ENCODE measurements at places on chromosomes 1 and 21.
A peak's percentile ranks its signal among the peaks of the same experiment; 100 is the strongest.

- no peak for DNase-seq
These were observed 78.4 kb upstream of the DIRAS3 start for GRCh38 chr1:68128820-68129219.

DNA sequence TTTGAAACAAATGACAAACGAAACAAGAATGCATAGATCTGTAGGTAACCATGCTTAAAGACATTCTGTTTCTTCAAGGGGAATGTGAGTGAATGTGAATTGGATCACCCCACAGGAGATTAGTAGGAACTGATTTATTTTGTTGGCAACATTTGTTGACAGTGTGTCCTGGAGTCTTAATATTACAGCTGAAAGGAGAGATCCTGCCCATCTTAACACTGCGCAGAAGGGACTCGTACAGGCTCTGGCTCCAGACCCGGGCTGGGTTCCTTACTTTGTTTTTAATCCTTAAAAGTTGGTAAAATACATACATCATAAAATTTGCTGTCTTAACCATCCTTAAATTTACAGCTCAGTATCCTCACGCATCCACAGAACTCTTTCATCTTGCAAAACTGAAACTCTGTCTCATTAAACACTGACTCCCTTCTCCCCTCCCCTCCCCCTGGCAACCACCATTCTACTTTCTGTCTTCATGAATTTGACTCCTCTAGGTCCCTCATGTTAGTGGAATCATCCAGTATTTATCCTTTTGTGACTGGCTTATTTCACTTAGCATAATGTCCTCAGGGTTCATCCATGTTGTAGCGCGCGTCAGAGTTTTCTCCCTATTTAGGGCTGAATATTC is 74.1 kb downstream of the GALNT2 start:
- DNase-seq: no peak

DNA sequence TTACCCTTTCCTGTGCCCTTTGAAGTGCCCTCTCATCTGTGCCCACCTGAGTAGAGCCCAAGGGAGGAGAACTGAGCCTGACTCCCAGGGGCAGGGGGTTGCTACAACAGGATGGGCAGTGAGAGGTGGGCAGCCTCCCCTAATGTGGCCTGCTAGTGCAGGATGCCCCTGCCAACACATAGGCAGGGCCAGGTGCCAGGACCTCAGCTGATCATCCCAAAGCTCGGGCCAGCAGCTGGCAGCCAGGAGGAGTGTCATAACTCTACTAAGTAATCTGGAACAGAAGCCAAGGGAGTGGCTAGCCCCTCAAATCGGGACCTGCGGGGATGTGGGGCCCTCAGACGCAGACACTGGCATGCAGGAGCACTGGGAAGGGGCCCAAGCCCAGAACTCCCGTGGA is 208.8 kb upstream of the RAB4A start:
- no peak for DNase-seq

- DNase-seq: no peak
These were observed 6.7 kb upstream of the PTGER3 start for GRCh38 chr1:71054281-71054731.

DNA sequence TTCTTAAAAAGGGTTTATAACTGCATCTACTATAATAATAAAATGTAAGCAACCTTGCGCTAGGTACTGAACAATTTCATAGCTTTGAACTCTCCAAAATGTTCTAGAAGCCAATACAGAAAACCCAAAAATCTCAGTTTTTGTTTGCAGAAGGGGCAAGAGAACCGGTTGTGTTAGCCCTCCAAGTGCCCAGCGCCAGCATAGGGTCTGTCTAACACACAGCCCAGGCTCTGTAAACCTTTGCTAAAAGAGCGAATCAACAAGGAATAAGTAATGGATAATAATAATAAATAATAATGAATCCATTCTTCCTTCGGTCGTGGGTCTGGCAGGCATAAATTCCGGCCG is 333 bp upstream of the CHAF1B start:
- DNase-seq: no peak

- DNase-seq: no peak
These were observed 31.9 kb downstream of the MROH9 start for GRCh38 chr1:170967042-170967910.

DNA sequence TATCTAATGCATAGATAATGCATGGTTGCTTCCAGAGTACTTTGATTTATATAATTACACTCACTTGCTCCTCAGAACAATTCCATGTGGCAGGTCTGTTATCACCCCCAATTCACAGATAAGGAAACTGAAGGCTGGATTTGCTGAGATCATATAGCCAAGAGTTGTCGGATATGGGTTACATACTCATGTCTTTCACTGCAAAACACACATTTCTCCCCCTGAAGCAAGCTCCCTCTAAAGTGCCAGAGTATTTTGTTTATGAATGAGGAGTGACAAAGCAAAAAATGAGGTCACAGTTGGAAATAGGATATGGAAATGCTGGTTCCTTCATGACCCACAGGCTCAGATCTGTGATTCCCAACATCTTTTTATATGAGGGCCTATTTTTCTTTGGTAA is 134.2 kb downstream of the ROR1 start:
- no peak for DNase-seq

GRCh38 chr1:100455478-100456072 is 82.4 kb upstream of the GPR88 start:
- no peak for DNase-seq

GRCh38 chr1:3068564-3069431 is at the start of gene PRDM16:
PRDM16 (plus strand) TSS chr1:3069203; CDS start chr1:3069260, 57 bp downstream.
- no peak for DNase-seq

- no peak for DNase-seq
These were observed 128.1 kb downstream of the KAZN start for GRCh38 chr1:14726606-14727005.

DNA sequence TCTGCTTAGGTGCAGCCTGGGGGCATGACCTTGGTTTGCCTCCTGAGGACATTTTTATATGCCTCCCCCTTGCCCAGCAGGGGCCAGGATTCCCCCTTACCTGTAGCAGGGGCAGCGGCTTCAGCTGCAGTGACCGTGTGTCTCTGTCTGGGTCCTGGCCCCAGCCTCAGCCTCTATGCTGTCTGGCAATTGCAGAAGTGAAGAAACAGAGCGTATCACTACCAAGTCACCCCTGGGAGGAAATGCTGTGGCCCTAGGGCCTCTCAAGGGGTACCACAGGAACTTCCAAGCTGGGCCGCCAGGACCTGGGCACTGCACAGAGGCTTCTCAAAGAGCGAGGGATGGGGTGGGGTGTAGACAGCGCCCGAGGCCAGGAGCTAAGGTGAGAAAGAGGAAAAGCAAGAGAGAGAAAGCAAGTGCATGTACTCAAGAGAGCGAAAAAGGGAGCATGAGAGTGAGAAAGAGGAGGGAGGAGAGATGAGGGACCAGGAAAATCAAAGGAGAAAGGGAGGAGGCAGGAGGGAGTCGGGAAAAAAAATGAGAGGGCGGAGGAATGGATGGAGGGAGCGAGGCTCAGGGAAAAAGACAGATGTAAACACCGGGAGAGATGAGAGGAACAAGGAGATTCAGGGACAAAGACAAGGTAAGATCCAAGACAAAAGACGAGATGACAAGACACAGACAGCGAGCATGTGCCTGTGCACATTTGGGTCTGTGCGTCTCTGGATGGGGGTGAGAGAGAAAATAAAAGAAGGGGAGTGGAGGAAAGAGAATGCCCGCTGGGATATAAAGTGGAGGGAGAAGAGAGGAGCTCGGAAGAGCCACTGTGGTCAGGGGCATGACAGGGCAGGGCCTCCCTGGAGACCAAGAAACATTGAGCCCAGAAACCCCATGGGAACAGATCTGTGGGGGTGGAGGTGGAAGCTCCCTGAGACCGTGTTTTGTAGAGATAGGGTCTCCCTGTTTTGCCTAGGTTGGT is at the start of gene PTAFR:
Gene PTAFR (minus strand): TSS at position 199 of the 979 bp plus-strand sequence. CDS start 25,669 bp downstream, outside the sequence.
- DNase-seq: no peak

DNA sequence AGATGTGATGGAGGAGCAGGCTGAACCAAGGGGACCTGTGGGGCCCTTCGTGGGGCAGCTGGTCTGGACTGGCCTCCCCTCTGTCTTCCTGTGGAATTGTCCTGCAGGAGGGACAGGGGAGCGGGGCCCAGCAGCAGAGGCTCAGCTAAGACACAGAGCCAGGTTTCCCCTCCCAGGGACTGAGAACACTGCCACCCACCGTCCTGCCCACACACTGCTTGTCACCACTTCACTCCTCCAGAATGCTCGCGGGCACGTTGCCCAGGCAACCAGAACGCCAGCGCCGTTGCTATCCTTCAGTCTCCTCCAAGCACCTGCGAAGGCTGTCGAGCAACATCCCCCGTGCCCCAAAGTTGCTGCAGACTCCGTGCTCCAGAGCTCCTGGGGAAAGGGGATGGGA is 46.4 kb downstream of the AJAP1 start:
- no peak for DNase-seq

- DNase-seq: no peak
These were observed 8.9 kb upstream of the TRIM62 start for GRCh38 chr1:33190701-33191100.

DNA sequence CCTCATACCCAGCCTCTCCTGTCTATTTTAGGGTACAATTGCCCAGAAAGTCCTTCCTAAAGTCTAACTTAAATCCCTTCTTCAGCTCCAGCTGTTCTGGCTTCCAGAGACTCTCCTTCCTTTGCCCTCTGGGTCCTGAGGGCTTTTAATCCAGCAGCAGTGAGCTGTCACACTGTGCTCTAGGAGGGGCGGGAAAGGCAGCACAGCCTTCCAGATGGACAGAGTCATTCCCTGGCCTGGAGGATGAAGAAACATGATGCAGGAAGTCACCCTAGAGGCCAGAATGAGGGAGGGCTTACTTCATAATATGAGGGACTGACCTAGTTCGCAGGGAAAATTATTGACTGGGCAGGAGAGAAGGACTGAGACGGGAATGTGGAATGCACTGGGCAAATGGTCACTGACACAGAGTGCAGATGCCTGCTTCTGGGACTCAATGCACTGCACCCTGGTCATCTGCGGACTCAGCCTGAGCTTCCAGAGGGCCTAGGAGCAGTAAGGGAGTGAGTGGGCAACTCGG is 1.3 kb downstream of the SH2D2A start:
- no peak for DNase-seq

- peak; percentile 27 for DNase-seq
These were observed 202.0 kb downstream of the USH2A start for GRCh38 chr1:216221260-216221700.

DNA sequence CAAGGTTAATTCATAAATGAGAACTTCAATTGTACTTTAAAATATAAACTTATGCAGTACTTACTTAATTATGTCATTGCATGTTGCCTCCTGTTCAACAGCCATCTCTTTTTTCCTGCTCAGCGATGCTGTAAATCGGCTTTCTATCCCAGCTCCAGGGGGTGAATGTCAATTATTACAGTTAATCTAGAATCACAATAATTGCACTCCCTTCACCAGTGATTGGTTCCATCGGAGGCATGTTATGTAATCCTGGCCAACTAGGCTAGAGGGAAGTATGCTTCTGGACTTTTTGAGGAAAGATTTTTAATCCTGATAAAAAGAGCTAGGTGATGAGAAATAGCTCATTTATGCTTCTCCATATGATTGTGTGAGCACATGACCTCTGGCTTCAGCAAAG is 53.8 kb upstream of the SGIP1 start:
- DNase-seq: no peak

- no peak for DNase-seq
These were observed 87.9 kb downstream of the RPS6KC1 start for GRCh38 chr1:213138892-213139291.

GRCh38 chr1:197103300-197103699 is 36.2 kb upstream of the F13B start:
- DNase-seq: no peak

GRCh38 chr1:71023515-71023914 is 24.1 kb downstream of the PTGER3 start:
- no peak for DNase-seq

DNA sequence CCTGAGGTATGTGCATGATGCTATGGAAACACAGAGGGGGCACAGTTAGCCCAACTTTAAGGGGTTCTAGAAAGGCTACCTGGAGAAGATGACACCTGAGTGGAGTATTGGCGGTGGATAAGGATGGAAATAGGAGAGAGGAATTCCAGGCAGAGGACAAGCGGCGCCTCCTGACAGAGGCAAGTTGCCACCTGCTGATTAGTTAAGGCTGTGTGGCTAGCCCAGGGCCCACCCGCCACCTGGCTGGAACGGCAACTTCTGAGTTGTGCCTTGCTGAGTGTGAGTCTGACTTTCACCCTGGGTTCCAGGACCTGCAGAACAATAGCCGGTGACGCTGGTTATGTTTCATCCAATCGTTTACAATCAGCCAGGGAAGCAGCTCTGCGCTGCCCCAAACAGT is 126.9 kb upstream of the LMO4 start:
- DNase-seq: no peak

- no peak for DNase-seq
These were observed 354.9 kb downstream of the DPYD start for GRCh38 chr1:97565886-97566285.

DNA sequence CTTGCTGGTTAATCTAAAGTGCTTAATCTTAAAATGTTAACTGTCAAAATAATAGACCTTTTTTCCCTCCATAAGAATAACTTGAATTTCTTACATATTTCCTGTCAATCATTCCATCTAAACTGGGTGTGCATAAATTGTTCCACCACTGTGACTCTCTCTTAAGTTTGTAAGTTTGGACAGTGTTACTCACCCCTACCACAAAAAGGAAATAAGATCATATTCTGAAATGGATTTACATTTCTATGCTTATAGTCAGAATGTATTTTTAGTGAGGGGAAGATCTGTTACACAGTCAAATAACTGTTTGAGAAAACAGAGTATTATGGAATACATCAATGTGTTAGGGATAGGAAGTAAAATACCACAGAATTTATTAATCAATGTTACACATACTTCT is 109.6 kb upstream of the DPYD start:
- DNase-seq: no peak

- DNase-seq: no peak
These were observed 6.8 kb upstream of the OLIG2 start for GRCh38 chr21:33018707-33019465.

- DNase-seq: no peak
These were observed 16.6 kb downstream of the SLC1A7 start for GRCh38 chr1:53125623-53126360.

DNA sequence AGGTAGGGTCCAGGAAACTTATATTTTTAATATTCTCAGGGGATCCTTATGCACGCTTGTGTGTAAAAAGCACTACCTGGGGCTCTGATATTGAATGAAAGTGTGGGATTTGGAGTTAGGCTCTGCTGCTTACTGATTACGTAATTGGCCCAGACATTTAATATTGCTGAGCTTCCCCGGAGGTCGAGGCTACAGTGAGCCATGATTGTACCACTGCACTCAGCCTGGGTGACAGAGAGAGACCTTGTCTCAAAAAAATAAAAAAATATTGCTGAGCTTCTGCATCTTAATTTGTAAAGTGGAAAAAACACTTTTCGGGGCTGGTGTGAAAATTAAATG is 62.2 kb upstream of the KIF26B start:
- DNase-seq: no peak

DNA sequence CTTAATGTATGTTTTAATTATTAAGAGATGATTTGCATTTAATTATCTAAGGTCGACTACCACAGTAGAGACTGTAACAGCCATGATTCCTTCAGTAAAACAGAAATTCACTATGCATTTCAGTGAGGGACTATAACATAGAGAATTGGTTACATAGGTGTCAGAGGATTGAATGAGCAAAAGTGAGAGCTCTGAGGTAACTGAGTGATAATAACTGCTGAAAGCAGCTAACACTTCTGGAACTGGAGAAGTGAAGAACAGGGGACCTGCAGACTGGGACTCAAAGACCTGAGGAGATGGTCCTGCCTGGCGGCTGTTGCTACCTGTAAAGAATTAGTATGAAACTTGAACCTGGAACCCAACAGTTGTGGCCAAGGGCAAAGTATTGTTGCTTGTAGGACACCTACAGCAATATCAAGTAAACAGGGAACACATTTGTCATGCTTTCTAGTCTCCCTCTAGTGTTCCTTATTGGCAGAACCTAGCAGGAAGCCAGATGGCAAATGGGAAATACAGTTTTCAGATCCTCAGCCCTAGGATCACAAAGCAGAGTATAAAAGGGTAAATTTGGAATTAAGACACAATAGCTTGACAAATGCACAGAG is 110.6 kb downstream of the HS2ST1 start:
- DNase-seq: no peak
